ENCODE measurements at places on chromosomes 3 and 15. TPM values are rescaled to one million over a fixed set of nuclear protein-coding genes. Genes with fewer than 3 reads are reported as not detected.

Gene PP2D1
- total RNA-seq, result not detected

Gene CHRNA3
- not detected for total RNA-seq

Gene HDDC3
- 17.3 TPM for total RNA-seq

Gene PTPN9
- total RNA-seq, result 28.8 TPM

Gene ZNF770
- total RNA-seq, result 32.1 TPM

Gene CADM2
- total RNA-seq, result not detected

Gene ZNF662
- total RNA-seq, result 1.4 TPM

Gene CMC1
- 0.97 TPM for total RNA-seq

Gene CCPG1
- 147 TPM for total RNA-seq

Gene ROPN1
- not detected for total RNA-seq

Gene CDV3
- 155 TPM for total RNA-seq

Gene TMEM207
- total RNA-seq, result not detected

Gene MFGE8
- total RNA-seq, result 355 TPM

Gene CP
- 0.51 TPM for total RNA-seq

Data from GM23248 (cell line).